ENCODE measurements at places on chromosomes 16 and 17.

DNA sequence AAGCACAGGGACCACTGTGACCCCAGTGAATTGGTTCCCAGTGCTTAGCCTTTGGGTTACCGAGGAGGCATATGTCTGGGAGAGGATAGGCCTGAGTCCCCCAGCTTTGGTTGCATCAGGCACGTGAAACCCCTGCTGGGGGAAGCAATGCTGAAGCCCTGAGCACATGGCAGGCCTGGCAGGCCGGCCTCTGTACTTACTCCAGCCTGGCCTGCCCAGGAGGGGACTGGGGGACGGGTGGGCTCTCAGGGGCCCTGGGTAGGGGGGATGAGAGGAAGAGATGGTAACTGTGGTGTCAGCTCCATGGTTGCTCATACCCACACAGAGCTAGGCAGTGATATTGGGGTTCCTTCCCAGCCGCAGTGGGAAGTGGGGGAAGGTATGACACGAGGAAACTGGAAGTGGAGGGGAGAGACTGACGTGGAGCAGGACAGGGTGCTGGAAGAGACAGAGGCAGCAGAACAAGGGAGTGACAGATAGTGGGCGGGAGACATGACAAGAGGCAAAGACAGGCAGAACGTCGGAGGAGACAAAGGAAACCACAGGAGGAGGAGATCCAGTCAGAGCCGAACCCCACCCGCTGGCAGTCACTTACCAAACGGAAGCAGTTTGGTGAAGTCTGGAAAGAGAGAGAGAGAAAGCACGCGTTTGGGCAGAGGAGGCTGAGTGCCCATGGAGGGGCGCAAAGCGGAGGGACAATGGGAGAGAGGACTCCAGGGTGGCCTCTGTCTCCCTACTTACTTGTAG is 9.1 kb downstream of the TMEM208 start:
- no peak for DNase-seq

DNA sequence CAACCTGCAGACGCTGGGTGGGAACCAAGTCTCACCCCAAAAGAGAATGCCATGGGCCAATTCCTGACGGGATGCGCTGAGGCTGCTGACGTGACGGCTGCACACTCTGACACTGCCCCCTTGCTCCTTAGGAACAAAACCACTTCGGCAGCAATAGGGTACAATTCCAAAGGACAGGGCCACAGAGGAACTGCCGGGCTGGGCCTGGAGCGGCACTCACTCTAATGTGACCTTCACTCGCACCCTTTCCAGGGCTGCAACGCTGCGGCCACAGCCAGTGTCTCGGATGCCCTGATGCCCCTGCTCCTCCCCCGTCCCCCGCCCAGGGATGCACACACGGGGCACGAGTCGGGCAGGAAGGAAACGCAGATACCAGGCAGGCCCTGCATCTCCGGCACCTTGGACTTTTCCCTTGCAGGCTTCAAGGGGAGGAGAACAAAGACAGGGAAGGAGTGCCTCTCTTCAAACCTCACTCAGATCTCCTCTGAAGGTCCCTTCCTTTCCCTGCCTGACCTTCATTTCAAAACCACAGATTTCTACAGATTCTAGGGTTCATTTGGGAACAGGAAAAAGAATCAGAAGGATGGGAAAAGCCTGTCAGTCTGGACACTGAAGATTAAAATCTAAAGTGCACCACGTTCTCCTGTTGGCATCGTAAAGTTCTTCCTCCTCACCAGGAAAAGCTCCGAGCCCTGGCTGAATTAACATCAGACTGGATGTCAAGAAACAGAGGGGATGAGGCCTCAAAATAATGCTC is 2.3 kb downstream of the PITPNA start:
- DNase-seq = no peak

DNA sequence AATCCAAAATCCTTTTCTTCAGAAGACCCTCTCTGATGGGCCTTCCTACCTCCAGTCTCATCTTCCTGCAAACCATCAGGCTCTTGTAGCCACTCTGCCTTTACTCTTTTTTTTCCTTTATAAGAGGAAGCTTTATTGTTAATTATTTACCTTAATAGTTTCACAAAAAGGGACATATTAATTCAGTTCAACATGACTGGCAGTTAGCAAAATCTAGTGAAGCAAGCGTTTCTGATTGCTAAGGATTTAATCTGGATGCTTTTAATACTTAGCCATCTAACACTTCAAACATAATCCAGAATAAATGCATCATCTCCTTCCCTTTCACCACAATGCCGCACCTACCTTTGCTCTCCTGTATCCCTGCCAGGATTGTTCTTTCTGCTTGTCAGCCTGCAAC is 62.0 kb downstream of the SPACA3 start:
- DNase-seq = no peak

DNA sequence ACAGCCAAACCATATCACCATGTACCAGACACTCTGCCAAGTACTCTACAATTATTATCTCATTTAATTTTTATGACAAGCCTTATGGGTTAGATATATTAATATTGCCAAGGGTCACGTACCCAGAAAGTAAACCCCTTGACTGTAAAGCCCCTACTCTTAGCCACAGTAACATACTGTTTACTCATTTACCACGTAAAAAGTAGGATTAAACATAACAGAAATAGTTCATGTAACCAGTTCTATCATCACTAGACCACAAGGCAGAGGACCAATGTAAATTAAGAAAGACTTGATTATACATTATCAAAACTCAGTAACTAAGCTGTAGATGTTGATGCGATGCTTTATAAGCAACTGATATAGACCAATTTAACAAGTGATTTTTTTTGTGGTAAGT is 101.5 kb upstream of the CNTNAP4 start:
- DNase-seq = no peak

DNA sequence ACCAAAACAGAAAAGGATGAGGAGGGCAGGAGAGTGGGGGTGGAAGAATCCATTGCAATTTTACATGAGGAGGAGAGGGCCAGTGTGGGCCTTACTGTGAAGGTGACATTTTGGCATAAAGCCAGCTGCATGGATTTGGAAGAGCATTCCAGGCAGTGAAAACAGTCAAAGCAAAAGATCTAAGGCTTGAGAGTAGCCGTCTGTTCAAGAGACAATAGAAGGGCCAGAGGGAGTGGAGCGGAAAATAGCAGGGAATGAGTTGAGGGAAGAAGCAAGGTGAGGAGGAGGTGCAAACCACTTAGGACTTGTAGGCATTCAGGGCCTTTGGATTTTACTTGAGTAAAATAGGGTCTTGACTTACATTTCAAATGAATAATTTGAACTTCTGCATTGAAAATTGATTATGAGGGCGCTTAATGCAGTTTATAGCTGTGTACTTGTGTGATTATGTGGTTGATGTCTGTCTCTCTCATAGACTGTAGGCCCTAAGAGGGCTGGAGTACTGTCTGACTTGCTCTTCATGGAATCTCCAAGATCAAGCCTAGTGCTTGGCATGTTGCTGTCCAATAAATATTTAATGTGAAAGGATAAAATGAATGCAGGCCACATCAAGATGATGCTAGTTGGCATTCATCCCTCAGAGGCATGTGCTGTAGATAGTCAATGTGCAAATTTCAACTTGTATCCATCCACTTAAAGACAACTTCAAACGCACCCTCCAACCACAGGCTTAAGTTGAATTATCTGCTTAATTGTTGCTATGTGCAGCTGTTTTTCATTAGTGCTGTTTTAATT is 772.1 kb upstream of the RBFOX1 start:
- no peak for DNase-seq

DNA sequence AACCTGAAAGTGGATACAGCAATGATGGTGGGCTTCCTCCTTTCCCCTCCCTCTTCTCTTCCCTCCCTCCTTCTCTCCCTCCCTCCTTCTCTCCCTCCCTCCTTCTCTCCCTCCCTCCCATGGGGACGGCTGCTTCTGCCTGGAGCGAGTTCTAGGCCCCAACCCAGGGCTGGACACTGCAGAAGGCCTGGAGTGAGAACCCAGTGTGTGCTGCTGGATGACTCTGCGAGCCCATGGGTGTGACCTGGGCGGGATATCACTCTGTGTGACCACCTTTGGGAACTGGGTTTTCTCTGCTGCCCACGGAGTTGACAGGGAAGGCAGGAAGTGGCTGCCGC is 242.6 kb upstream of the GSE1 start:
- DNase-seq = no peak

- DNase-seq = no peak
These were observed 337.1 kb downstream of the MAF start for GRCh38 chr16:79263425-79263824.

DNA sequence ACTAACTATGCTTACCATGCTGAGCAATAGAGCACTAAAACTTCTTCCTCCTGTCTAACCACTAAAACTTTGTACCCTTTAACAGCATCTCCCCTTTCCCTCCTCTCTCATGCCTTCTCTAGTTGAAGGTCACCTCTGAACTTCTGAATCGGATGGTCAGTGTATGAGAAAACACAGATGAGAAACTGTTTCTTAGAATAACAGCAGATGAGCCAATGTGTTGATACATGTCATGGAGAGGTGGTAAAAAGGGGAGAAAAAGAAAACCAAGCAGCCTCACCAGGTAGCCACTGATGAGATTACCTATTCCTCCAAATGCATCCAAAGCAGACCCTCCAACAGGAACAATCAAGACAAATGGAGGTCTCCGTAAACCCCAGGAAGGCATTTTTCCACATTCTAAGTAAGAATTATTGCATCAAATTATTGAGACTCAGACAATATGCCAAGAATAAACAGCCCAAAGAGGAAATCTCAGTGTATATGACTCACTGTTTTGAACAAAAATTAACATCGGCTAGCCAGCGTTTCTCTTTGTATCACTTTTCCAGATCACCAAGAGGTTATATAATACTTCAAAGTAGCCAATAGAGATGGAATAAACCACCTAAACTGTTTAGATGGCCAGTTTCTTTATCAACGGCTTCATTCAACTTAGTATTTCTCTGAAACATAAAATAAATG is 793.3 kb upstream of the SOX9 start:
- no peak for DNase-seq

GRCh38 chr16:74071996-74072535 is 224.5 kb upstream of the PSMD7 start:
- DNase-seq = no peak

GRCh38 chr16:61921373-61921772 is 114.9 kb downstream of the CDH8 start:
- DNase-seq = no peak

DNA sequence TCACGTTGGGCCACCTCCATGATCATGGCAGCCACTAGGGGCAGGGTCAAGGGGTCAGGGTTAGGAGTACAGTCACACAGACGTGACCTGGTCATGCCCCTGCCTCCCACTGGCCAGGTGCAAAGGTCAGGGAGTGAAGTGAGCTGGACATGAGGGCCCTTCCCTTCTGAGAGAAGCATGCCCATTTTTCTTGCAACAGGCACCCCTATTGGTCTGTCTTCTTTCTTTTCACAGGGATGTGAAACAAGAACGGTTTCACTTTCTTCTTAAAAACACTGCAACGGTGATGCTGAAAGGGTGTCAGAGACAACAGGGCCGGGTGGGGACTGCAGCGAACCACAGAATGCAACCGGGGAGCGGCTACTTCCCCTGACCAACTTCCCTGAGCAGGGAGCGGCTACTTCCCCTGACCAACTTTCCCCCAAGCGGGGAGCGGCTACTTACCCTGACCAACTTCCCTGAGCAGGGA is 52.1 kb upstream of the DOC2B start:
- no peak for DNase-seq

- DNase-seq = no peak
These were observed 3.6 kb upstream of the C16orf96 start for GRCh38 chr16:4552541-4552940.

- no peak for DNase-seq
These were observed 2.3 kb downstream of the CLUH start for GRCh38 chr17:2709183-2709661.

GRCh38 chr17:32912218-32912897 is 15.6 kb upstream of the TMEM98 start:
- DNase-seq = no peak

DNA sequence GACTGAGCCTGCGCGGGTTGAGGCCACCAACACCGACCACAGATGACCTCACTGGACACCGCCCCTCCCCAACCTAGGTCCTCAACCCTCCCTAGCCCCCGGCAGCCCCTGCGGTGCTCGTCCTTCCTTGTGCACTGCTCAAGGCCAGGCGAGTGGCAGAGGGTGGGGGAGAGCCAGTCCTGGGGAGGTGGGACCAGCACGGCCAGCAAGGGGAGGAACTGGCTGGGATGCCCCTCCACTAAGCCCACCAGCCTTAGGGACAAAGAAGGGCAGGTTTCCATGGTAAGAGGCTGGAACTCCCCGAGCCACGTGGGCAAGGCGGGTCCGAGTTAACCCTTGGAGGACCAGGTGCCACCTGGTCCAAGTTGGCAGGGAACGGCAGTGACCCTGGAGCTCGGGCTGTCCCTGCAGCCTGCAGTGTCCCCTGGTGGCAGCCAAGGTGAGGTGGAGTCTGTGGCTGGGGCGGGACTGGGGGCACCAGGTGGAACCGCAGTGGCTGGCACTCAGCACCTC is 9.2 kb downstream of the FSCN2 start:
- DNase-seq = no peak

GRCh38 chr16:81707411-81708265 is 71.5 kb upstream of the PLCG2 start:
- DNase-seq = no peak

DNA sequence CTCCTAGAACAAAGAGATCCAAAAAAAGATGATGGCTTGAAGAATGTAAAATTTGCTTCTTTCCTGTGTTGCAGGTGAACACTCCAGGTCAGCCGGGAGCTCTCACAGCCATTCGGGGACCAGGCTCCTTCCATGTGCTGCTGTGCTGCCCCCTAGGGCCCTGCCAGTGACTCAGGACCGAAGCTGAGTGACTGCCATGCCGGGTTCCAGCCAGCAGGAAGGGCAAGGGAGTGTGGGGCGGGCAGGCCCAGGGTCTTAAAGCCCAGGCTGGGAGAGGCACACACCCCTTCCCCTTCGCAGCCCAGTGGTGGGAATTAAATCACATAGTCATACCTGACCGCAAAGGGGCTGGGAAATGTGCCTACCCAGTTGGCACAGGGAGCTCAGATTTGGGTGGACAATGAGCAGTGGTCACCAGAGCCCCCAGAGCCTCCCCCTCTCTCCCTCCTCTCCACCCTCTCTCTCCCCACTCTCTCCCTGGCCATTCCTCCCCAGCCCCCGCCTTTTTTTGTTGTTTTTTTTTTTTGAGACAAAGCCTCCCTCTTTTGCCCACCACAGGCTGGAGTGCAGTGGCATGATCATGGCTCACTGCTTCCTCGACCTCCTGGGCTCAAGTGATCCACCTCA is 11.5 kb downstream of the EPOP start:
- no peak for DNase-seq

DNA sequence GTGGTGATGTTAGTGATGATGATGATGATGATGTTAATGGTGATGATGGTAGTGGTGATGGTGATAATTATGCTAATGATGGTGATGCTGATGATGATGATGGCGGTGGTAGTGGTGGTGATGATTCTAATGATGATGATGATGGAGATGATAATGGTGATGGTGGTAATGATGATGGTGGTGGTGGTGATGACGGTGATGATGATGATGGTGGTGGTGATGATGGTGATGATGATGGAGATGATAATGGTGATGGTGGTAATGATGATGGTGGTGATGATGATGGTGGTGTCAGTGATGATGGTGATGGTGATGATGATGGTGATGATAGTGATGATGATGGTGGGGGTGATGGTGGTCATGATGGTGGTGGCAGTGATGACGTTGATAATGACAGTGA is 132.5 kb downstream of the DNAH9 start:
- no peak for DNase-seq

GRCh38 chr17:60640503-60640902 is 37.1 kb upstream of the BCAS3 start:
- no peak for DNase-seq

GRCh38 chr16:25501530-25502255 is 190.1 kb upstream of the HS3ST4 start:
- no peak for DNase-seq

- peak; percentile 52 for DNase-seq
These were observed 2.9 kb downstream of the RNASEK start for GRCh38 chr17:7014995-7015958.

- no peak for DNase-seq
These were observed 33.6 kb upstream of the RAB11FIP4 start for GRCh38 chr17:31357839-31358394.
